ENCODE measurements at places on chromosomes 2 and 18.

- DNase-seq: no peak
These were observed 1452.2 kb upstream of the ACVR2A start for GRCh38 chr2:146392631-146393030.

GRCh38 chr2:236676136-236676873 lies 106.7 kb downstream of the ACKR3 start:
- no peak for DNase-seq

DNA sequence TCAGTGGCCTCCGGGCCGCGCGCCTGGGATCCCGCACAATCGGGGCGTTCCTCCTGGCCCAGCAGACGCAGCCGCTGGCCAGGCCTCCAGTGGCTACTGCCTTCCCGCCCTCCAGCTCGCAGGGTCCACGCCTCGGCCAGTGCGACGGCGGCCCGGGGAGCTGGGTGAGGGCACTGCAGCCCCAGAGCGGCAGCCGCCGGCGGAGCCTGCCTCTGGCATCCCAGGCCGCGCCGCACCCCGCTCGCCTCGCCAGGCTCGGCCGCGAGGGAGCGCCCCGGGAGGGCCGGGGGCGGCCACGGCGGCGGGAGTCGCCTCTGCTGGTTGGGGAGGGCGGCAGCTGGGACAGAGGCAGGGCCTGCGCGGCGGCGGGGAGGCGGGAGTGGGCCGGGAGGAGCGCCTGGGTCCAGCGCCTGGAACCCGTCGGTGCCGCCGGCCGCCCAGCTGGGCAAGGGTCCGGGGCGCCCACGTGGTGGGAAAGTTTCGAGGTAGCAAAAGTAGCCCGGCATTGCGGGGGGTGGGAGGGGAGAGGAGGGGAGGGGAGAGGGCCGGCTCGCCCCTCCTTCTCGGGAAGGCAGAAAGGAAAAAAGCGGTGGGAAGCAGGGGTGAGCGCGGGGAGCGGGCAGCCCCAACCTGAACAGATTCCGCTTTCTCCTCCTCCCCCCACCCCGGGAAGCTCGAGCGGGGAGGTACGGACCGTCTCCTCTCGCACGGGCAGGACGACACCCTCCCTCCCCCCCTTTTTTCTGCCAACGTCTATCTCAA lies 1.5 kb upstream of the INHBB start:
- peak; percentile 19 for DNase-seq

DNA sequence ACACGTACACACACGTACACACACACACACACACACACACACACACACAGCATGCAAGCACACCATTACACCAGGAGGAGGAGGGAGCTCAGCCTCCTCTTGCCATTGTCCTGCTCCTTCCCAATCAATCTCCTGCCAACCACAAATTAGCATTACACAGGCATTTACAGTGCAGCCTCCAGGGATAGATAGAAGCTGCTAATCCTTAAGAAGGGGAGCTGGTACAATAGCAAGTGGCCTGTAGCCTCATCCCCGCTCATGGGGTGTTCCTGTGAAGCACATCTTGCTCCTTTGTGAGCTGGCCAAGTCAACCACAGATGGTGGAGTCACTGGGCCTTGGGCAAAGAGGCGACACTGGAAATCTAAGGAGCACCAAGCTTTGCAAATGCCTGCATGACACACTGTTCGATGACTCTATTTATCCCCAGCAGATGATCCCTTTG lies 110.3 kb upstream of the PKDCC start:
- no peak for DNase-seq

DNA sequence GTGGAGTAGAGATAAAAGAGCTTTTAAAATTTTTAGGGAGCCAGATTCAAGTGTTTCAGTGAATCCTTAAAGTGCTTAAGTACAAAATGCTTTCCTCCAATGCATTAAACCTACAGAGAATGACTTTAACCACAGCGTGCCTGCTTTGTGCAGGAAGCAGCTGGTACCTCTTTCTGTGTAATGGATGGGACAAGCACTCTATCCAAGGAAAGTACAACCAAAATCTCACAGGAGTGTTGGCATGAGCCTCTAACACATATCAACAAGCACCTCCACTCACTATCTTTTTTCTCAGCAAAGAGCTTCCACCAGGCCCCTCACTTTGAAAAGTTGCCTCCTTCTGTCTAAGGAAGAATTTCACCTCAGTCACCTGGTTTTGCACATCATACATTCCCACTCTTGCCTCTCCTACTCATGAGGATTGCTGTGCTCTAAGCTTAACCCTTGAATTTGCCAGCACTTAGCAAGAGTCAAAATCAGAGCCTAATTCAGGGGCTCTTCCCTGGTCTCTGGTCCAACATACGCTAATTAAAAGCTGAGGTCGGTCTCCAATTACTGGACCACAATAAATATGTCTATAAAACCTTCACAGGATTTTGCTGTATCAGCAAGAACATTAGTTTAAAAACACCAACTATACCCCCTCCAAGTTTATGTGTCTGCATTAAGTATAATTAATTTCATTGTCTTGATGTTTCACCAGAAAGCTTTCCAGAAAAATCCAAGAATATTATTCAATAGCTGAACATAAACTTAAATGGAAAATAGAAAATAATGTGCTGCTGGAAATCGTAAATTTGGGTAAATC lies 68.9 kb downstream of the ZNF521 start:
- no peak for DNase-seq

- no peak for DNase-seq
These were observed 210.5 kb downstream of the ERBB4 start for GRCh38 chr2:212328136-212328535.

GRCh38 chr2:120469426-120469825 lies 123.5 kb downstream of the INHBB start:
- no peak for DNase-seq
